Fibroblast of gingiva (primary cell): ENCODE measurements at places on chromosomes 7 and 10.

DNA sequence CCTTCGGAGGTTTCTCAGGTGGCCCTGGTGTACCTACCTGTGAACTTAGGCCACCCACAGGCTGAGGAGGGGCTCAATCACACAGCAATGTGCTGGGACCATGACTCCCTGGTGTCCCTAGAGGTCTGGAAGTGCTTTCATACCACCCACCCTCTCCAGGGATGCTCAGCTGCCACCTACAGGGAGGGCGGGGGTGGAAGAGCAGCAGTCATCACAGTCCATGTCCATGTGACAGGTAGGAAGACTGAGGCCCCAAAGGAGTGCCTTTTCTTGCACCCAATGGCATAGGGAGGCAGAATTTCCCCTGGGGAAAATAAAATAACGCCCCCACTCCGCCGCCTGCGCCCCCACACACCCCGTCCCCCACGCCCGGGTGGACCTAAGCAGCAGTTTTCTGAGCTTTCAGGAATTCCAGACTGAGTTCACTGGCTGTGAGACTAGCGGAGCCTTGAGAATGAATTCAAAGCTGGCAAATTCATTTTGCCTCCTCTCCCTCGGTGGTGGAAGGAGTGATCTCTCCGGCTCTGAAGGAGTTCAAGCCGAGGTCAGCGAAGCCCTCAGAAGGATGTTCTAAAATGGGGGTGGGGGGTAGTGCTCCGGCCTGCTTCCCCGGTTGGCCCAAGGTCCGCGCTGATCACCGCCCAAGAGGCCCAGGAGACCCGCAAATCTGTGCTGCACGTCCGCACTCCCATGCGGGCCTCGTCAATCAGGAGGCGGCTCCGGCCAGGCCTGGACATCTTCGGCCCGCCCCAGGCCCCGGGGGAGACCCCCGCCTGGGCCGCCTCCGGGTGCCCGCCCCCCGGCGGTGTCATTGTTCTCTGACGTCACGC, 2.1 kb upstream of the ZMIZ1 start:
- DNase-seq, result no peak

- peak; percentile 19 for DNase-seq
Observed at GRCh38 chr10:13100349-13101294, 659 bp downstream of the OPTN start.

DNA sequence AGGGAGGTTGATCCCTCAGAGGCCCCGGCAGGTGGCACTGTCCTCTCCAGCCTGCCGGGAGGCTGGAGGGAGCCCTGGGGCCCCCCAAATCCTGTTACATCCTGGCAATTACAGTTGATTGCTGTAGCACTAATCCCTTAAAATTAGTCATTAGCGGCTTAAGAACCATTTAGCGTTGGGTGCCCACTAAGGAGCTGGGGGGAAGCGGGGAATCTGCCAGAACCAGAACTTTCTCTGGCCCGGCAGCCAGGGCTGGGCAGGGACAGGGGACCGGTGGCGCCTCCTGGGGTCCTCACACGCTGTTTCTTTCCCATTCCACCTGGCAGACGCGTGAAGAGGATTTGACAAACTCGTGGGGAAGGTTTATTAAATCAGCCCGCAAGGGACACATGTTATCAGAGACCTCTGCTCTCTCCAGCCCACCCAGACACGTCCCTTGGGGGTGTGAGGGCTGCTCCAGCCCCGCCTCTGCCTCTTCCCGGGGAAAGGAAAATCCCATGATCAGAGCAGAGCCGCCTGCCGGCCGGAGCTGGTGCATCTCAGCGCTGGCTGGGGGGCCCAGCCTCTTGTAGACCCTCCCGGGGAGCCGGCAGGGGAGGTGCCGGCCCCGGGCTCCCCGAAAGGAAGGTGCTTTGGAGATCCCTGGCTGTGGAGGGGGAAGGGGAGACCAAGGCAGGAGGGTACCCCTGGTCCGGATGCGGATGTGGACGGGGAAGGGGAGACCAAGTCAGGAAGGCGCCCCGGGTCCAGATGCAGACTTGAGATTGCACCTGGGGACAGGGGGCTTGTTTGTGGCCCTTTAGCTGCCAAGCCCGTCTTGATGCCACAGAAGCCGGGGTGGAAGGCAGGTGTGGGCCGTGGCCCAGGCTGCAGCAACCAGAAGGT, 142.7 kb downstream of the ELFN1 start:
- no peak for DNase-seq

DNA sequence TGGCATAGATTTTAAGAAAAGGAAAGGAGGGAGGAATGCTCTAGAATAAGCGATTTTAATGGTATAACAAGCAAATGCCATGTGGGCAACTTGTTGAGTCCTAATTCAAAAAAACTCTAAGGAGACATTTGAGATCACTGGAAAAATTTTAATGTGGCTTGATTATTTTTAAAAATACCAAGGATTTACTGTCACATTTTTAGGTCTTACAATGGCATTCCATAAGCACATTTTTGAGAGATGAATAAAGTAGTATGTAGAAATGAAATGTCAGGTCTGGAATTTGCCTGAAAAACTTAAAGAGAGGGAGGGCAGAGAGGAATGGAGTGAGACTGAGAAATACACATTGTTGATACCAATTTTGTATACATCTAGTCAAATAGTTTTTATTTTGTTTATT, 20.3 kb downstream of the NCAPG2 start:
- peak; percentile 56 for DNase-seq

DNA sequence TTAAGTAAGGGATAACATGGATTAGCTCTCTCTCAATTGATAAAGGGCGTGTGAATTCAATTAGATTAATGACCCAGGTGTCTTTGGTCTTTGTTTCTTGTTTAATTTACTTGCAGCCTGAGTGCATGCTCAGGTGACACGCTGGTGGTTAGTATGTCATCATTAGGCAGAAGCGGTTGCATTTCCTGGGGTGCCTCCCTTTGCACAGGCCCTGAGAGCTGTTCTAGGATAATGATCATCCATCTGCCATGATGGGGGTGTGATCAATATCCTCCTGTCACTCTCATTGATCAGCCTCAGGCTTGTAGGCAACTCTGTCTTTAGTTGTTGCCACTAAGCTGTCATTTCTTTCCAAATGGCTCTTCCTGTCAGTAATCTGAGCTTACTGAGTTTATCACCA, 99.6 kb upstream of the NPS start:
- DNase-seq, result no peak

- no peak for DNase-seq
Observed at GRCh38 chr10:2145926-2146478, 408.7 kb upstream of the ADARB2 start.

DNA sequence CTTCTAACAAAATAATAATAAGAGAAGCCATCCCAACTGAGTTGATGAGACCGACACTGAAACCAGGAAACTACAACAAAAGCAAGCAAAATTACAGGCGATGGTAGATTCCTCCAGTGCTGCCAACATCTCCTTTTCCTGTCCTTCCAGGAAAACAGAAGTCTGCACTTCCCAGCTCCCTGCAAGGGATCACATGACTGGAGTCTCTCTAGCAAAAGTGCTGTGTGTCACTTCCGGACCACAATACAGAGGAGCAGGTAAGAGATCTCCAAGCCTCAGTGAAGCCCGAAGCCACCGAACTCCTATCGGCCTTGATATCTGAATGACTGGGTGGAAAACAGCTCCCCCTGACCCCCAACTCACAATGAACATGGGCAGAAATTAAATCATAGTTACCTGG, 63.2 kb downstream of the SMURF1 start:
- DNase-seq, result no peak
